ENCODE measurements at places on chromosomes 7 and 10. TPM values are rescaled to one million over a fixed set of nuclear protein-coding genes. Genes with fewer than 3 reads are reported as not detected.

Gene SPDYE5
- total RNA-seq: not detected

DNA sequence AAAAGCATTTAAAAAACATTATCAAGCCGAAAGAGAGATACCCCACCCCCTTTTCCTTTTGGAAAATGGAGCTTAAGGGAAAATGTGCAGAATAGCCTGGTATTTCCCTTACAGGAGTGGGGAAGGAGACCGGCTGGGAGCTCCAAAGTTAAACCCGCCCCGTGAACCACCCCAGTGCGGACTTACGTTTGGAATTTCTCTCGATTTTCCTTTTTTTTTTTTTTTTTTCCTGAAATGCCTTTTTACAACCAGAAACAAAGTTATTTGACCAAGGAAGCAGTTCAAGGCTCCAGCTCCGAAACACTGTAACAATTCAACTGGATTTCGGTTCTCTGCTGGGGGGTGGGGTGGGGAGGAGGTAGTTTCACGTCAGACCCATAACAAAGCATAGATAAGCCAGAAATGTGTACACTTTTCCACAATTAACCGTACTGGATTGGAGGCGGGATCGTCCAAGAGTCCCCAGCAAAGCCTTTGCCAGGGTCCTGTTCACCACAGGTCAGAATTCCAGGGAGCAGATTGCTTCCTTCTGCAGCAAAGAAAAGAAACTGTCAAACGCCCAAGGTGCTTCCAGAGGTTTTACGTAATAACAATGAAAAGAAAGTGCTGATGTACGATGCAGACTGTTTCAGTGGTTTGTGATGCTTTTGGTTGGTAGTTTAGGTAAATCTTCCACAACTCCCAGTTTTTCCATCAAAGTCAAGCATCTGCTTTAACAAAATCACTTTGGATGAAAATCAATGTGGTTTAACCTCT, 6.7 kb downstream of the SKIDA1 start:
- DNase-seq: peak; percentile 59

DNA sequence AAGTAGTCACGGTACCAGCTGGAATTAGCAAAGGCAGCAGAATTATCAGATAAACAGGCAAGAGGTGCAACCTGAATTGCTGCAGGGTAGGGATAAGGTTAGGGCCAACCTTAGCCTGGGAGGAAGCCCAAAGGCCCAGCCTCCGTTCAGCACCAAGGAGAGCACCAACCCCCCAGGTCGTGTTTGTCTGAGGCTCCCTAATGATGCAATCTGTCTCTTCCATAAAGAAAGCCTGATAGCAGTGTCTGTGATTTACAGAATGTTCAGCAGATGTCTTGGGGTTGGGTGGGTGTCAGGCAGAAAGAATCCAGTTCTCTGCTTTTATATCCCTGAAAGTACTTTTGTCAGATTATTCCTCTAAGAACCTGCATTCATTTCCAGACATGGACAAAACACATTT, 328.4 kb upstream of the AOAH start:
- DNase-seq: no peak

- no peak for DNase-seq
These were observed 91.2 kb downstream of the OTUD1 start for GRCh38 chr10:23530079-23530478.
